ENCODE measurements at places on chromosomes 3 and 15.

- no peak for DNase-seq
Observed at GRCh38 chr3:59709702-59710553, 660.1 kb upstream of the CFAP20DC start.

DNA sequence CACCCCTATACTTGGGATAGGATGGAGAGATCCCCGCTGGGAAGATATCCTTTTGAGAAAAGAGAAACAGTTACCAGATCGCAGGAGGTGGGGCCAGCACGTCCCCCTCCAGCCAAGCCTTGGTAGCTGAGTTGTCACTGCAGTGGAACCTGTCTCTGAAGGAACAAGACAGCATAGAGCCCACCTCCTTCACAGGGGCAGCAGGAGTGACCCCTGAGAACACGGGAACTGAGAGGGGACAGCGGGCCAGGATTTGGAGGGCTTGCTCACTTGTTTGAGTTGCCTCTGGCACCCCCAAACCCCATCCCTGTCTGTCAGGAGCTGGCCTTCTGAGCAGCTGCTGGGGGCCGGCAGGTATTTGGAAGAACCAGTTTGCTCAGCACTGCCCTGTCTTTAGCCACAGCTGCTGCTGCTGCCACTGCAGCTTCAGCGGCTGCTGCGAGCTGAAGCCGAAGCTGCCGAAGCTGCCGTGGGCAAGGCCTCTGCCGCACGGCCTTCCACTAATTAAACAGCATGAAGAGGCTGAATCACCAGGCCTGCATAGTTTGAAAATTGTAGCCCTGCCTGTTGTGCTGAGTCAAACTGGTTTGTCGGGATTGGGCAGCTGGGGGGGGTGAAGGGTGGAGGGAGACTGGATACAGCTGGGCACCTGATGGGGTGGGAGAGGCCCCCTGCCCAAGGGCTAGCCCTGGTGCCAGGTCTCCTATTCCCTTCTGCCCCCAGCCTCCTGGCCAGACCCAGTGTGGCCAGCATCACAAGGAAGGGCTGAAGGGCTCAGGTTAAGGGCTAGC is 4.0 kb downstream of the EPHB3 start:
- DNase-seq, result no peak

- DNase-seq, result no peak
Observed at GRCh38 chr3:13548696-13549622, at the start of gene FBLN2. FBLN2 (plus strand) TSS chr3:13549125; CDS start chr3:13570356, 21,231 bp downstream.

DNA sequence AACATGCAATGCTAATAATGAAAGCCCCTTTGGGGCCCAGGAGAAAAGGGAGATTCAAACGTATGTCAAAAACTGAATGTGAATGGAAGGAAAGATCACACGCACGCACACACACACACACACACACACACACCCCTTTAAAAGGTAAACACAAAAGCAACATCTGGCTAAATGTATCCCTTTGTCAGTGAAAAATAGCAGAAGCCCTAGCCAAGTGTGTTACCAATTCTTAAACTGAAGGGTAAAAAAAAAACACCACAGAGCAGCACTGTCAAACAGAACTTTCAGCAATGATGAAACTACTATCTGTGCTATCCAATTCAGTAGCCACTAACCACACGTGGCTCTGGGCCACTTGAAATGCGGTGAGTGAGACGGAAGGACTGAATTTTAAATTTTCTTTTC is 4.9 kb downstream of the RFTN1 start:
- no peak for DNase-seq

GRCh38 chr3:129061023-129061887 is 676 bp downstream of the GP9 start:
- DNase-seq, result no peak
